ENCODE measurements at places on chromosomes 12 and 14.

- no peak for DNase-seq
These were observed 12.5 kb downstream of the PCNX1 start for GRCh38 chr14:70919774-70920173.

- DNase-seq = no peak
These were observed 84.2 kb downstream of the EFCAB11 start for GRCh38 chr14:89870316-89870715.

DNA sequence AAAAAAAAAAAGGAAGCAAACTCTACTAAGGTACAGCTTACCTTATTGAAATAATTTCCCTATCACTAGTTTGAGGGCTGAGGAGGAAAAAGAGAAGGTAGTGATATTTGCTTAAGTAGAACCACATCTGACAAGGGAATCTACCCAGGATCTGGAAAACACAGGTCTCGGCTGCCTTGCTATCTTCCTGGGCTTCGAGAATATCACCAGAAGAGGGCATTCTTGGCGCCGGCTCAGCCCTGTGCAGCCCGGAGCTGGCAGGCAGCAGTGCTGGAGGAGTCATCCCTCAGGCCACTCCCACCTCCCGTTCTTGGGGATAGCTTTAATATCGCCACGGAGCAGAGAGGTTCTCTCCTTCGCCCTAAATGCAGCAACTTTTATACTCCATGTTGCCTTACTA lies 1181.2 kb downstream of the VRK1 start:
- peak; percentile 98 for DNase-seq

GRCh38 chr12:116261525-116262100 lies 15.9 kb downstream of the MED13L start:
- DNase-seq = no peak

DNA sequence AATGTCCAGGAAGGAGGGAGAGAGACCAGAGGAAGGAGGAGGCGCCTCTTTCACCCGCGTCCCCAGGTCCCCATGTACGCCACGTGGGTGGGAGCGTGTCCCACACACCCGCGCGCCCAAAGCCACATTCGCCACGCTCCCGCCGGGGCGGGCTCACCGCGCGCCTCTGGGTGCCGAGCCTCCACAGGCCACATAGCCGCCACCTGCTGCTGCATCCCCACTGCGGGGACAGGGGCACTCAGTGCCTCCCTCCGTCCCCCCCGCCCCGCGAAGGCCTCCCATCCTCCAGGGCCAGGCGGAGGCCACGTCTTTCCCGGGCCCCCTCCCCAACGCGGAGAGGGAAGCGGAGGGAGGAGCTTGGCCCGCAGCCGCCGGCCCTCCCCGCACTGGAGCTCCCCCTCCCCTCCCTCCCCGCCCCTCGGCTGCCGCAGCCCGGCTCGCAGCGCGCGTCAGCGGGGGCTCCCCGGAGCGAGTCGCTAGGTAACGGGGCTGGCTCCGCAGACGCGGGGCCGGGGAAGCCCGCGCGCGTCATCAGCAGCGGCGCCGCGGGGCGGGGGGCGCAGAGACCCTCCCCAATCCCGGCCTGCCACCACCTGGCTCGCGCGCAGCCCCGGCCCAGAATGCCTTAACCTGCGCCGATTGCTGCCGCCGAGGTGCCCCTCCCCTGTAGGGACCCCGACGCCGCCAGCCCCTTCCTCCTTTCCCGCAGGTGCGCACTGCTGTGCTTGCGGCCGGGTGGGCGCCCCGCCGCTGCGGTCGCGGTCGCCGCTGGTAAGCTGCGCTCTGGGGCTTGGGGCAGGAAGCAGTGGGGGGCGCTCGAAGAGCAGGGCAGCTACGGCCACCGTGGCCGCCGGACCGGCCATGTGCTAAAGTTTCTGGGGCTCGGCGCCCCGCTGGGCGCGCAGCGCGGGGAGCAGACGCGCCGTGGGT lies 536 bp upstream of the TUNAR start:
- peak; percentile 67 for DNase-seq

DNA sequence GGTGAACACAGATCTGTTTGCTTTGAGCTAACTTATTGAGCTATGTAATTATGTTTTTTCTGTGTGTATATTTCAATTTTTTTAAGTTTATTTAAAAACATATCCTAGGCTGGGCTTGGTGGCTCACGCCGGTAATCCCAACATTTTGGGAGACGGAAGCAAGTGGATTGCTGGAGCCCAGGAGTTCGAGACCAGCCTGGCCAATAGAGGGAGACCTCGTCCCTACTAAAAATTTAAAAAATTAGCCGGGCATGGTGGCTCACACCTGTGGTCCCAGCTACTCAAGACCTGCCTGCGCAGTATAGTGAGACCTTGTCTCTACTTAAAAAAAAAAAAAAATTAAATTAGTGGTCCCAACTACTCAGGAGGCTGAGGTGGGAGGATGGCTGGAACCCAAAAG lies 16.2 kb upstream of the RNASE1 start:
- no peak for DNase-seq

- DNase-seq = no peak
These were observed 24.3 kb downstream of the RASAL1 start for GRCh38 chr12:113111247-113111646.

DNA sequence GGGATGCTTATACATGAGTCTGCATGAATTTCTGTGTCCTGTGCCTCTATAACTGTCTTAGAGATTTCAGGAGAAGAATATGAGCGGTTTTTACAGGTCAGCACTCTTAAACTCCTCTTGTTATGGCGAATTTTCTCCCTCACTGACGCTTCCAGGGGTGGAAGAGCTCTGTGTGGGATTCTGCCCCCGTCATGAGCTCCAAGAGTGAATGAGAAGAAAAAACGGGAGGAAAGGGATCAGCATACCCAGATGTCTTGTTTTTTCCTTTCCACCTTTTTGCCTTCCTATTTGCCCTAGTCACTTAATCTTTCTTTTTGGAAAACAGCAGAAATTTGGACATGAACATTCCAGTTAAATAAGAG lies 651 bp downstream of the PFKM start:
- no peak for DNase-seq
